ENCODE measurements at places on chromosomes 16 and 17.

GRCh38 chr17:64240261-64240740 is 22.8 kb downstream of the TEX2 start:
- DNase-seq, result peak; percentile 56

GRCh38 chr17:45341533-45342158 is 24.8 kb upstream of the MAP3K14 start:
- DNase-seq, result peak; percentile 93

DNA sequence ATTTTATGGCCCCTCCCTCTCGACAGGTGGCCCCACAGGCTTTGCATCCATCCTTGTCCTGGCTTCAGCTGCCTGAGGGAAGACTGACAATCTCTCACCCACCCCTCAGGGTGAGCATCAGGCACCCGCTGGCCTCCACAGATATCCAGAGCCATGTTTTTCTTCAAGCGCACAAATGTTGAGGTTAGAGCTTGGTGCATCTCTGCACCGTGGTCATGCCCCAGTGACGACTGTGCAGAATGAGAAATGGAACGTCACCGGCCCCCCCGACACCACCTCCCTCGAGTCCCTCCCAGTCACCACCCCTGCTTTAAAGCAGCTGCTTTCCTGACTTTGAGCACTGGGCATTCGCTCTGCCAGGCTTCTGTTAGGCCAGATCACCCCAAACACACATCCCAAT is 19.8 kb upstream of the TIMP2 start:
- DNase-seq, result peak; percentile 49

- no peak for DNase-seq
Measured at GRCh38 chr16:53018834-53019416, 33.8 kb downstream of the CHD9NB start.

- peak; percentile 54 for DNase-seq
Measured at GRCh38 chr16:30609002-30609925, 925 bp downstream of the ZNF689 start.

DNA sequence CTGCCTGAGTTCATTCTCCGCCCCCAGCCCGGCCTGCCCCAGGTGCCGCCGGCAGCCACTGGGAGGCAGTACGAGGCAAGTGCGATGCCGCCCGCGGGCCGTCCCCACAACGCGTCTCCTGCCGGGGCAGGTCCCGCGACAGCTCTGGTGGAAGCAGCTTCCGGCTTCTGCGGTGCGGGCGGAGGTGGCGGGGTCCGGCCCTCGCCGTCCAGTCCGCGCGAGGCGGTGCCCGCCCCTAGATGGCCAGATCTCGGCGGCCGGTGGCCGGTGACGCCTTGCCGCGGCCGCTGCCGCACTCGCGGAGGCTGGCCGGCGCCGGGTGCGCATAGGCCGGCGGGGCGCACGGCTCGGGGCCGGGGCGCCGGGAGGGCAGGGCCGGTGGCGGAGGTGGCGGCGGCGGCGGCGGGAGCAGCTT is 1.8 kb downstream of the GJD3 start:
- peak; percentile 88 for DNase-seq

- no peak for DNase-seq
Measured at GRCh38 chr17:67520916-67521774, 144.1 kb downstream of the PITPNC1 start.

- DNase-seq, result no peak
Measured at GRCh38 chr17:15220785-15221184, 44.3 kb downstream of the PMP22 start.

GRCh38 chr17:1112875-1113274 is 66.9 kb downstream of the ABR start:
- no peak for DNase-seq

GRCh38 chr16:8436931-8437330 is 153.4 kb downstream of the TMEM114 start:
- DNase-seq, result no peak

DNA sequence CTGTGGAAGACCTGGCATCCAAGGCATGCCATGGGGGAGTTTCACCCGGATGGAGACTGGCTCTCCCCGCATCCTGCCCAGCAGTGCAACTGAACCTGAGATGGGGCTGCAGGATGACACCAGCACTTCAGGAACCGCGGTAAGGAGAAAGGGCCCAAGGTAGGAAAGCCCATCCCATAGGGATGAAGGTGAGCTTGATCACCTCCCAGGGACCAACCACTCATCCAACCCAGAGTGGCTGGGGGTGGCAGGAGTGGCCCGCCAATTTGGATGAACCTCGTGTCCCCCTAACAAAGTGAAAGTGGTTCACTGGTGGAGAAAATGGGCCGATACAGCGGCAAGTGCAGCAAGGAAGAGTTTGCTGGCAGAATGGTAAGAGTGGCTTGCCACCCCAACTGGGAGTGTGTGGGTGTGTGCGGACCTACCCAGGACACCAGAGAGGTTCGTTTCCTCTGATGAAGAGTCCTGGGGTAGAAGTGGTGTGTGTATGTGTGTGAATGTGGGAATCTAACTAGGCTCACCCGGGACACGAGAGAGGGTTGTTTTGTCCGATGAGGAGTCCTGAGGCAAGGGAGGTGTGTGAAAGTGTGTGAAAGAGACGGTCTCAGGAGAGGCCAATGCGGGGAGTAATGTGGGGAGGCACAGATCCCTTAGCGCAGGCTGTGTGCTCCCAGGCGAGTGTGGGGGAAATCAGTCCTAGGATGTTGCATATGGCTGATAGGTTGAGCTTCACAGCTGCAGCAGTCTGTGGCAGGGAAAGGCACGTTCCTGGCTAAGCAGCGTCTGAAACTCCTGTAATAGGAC is 22.6 kb downstream of the ACSM1 start:
- no peak for DNase-seq

DNA sequence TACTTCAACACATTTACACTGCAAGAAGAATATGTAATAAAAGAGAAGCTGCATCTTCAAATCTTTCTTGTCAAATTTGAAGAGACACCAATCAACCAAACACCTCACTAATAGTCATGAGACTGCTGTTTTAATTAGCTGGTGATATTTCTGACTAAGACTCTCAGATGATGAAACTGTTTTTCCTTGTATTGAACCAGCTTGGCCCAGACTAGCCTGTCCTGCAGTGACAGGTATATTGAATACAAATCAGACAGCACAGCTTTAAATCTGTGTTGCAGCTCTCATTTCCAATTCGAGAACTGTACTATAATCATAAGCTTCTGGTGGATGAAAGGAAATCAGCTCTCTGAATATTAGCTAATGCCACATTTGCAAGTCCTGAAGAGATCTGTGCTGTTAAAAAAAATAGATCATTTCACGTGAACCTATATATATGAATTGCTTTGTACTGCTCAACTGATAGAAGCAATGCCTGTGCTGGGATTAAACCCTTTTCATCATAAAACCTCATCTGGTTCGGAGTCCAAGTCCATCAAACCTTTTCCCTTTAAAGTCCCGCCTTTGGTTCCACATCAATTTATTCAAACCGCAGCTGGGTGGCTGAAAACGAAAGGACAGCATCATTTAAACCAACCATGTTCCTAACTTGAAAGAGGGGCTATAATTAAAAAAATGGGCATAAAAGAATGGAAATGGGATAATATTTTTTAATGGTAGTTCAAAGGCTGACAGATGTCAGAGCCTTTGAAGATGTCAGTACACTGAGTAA is 306.2 kb downstream of the CEP112 start:
- no peak for DNase-seq

DNA sequence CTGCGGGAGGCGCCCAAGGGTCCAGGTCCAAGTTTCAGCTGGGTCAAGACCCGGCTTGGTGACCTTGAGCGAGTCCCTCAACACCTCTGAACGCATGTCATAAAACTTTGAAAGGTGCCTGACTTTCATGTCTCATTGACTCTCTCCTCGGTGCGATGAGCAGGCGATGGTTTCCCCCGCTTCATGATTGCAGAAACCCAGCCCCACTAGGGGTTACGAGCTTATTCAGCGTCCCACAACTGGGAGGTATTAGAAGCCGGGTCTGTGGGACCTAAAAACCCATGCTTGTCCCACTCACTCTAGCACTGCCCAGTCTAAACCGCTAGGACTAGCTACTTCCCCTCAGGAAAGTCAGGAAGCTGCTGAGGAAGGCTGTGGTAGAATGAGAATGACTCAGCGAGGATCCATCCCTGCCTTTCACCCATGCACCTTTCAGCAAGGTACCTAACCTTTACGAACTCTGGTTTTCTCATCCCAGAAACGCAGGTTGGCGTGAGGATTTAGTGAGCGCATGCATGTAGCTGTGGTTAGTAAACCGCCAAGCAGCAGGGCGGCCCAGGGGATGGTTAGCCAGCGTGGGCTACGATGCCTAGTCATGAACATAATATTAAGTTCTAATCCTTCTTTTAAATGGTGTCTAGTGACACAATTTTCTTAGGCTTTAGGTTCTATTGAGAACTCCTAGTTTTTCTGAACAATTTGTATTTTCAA is 26.2 kb upstream of the RFFL start:
- peak; percentile 82 for DNase-seq

DNA sequence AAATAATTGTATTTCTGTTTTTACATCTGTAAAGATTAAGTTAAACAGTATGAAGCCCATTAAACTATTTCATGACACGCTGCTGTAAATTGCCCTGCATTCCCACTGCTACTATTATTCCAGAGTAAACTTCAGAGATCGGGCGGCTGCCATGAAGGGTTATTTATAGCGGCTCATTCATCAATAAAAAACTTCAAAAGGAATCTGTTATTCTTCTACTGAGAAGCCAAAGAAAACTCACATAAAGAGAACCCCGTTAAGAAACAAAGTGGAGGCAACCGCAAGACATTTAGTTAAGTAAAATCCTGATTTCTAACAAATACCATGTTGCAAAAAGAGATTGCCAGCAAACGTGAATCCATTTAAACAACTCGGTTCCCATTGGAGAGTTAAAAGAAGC is 16.4 kb downstream of the FOXL1 start:
- no peak for DNase-seq

GRCh38 chr17:42917236-42917603 is 16.6 kb downstream of the G6PC1 start:
- DNase-seq, result peak; percentile 55

DNA sequence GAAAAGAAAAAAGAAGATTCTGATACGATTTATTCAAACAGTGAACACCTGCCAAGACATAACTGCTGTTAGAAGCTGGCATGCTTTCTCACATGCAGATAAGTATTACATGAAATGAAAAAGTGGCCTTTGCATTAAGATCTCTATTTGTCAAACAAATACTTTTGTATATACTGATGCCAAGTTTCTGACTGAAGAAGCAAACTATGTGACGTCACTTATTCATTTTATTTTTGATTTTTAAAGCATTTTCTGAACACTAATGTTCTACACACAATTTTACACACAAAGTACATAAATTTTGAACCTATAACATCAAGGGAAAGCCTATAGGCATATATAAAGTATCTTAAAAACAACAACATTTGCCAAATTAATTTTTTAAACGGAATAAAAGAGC is 153.8 kb downstream of the CEP112 start:
- DNase-seq, result no peak

DNA sequence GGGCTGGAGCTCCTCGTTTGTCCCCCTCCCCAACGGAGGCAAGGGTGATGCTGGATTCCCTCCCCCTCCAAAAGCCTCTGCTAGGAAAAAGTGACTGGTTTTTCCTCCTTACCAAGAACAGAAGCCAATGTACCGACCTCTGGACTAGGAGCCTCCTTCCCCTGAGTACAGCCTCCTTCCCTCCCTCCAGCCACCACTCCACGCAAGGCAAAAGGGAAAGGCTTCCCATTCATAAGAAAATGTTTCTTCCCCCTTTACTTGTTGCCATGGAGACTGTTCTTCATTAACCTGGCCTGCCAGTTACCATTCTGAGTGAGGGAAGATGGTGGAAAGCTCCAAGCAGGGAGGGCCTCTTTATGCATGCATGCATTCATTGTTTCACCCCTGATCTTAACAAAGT is 4.3 kb upstream of the PIMREG start:
- DNase-seq, result peak; percentile 60

- peak; percentile 29 for DNase-seq
Measured at GRCh38 chr16:59632276-59632855, 898.2 kb upstream of the GOT2 start.

- DNase-seq, result no peak
Measured at GRCh38 chr16:81216706-81217105, 21.8 kb upstream of the BCO1 start.

DNA sequence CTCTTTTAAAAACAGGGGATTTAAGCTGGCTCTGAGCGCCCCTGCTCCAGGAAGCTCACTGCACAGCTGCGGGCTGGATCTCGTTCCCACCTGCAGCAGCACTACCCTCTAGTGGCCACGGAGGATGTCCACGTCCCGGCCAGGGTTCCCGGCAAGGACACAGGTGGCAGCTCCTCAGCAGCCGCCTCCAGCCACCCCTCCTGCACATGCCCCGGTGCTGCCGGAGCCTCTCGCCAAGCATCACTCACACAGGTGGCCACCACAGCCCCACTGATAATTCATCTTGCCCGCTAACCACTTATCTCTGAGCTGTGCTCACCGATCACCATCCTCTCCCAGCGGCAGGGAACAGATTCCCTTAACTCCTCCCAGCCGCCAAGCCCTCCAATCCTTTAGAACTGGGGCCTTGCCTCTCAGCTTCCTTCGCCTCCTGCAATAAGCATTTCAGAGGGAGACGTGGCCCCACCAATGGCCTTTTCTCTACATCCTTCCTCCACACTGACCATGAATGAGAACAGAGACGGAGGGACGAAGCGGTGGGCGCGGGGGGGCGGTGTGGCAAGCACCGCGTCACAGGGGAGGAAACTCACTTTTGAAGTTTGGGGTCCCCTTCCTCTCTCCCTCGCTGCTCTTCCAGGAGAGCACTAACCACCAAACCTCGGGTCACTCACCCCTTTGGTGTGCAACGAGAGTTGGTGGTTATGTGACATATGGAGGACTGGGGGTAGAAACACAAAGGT is 222.1 kb downstream of the RBFOX3 start:
- peak; percentile 61 for DNase-seq

- DNase-seq, result no peak
Measured at GRCh38 chr16:7382521-7382920, 49.9 kb downstream of the RBFOX1 start.

- DNase-seq, result no peak
Measured at GRCh38 chr17:46889519-46889918, 33.4 kb upstream of the GOSR2 start.

- peak; percentile 58 for DNase-seq
Measured at GRCh38 chr16:24789881-24790280, 55.9 kb upstream of the SLC5A11 start.

DNA sequence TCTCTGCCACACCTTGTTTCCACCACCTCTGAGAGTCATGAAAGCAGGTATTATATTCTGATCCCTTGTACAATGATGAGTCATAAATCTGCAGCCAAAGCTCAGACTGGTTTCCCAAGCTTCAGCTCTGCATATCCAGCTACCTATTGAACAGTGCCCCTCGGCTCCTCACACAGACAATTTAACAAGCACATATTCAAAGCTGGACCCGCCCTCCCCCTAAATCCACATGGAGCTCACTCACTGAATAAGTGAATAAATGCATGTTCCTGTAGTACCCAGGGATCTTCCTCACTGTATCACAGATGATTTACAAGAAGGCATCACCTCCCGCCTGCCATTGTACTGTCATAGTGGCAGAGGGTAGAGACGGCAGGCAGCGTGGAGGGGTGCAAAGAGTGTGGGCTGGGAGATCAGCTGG is 516.4 kb downstream of the GRIN2A start:
- no peak for DNase-seq
